ENCODE measurements at places on chromosomes 4 and X.

- no peaks in the 10 kb centered on the region for H3K36me3 ChIP-seq
- DNase-seq, result no peak
Measured at GRCh38 chr4:184028561-184029374, 123.7 kb downstream of the STOX2 start.

DNA sequence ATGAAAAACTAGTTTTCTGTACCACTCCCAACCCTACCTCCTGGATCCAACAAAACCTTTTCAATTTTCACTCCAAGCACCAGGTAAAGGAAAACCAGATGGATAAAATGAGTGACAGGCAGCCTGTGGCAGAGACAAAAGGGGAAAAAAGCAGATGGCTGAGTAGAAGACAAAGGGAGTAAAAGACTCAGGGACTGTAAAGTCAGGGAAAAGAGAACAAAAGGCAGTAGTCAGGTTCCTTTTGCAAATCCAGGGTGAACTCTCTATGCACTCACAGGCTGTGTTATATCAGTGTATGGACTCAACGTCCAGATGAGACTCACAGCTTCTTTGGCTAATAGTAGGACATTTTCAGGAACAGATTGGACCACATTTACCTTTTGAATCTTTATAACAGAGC lies 54.2 kb downstream of the QRFPR start:
- DNase-seq, result no peak
- H3K4me1 ChIP-seq, result no peaks in the 10 kb centered on the region
- no peak overlapping the region for H3K4me3 ChIP-seq
- H3K36me3 ChIP-seq, result no peaks in the 10 kb centered on the region

DNA sequence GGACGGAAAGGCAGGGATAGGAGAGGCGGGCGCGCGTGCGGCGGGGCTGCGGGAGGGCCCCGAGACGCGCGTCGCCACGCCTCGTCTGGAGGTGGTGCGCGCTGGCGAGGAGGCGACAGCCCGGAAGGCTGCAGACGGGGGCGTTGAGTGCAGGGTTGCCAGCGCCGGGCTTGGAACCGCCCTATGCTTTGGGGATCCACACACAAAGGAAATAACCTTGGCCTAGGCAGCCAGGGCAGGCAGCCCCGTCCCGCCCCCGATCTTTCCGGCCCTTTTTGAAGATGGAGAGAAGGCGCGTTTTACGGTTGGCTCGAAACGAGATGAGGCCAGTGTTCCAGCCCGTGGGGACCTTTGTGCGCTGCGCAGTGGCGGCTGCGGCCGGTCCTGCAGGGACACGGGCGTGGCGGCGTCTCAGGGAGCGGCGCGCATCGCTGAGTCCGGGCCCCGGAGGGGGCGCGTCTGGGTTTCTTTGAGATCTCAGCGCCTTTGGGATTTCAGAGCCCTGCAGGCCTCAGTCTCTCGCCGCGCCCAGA lies 50.8 kb upstream of the TRIM2 start:
- DNase-seq, result no peak
- peak overlapping the region; percentile 91 for H3K27ac ChIP-seq
- H3K36me3 ChIP-seq, result no peaks in the 10 kb centered on the region
- H3K4me3 ChIP-seq, result peak overlapping the region; percentile 92
- H3K27me3 ChIP-seq, result peaks cover 22% of the 10 kb centered on the region

DNA sequence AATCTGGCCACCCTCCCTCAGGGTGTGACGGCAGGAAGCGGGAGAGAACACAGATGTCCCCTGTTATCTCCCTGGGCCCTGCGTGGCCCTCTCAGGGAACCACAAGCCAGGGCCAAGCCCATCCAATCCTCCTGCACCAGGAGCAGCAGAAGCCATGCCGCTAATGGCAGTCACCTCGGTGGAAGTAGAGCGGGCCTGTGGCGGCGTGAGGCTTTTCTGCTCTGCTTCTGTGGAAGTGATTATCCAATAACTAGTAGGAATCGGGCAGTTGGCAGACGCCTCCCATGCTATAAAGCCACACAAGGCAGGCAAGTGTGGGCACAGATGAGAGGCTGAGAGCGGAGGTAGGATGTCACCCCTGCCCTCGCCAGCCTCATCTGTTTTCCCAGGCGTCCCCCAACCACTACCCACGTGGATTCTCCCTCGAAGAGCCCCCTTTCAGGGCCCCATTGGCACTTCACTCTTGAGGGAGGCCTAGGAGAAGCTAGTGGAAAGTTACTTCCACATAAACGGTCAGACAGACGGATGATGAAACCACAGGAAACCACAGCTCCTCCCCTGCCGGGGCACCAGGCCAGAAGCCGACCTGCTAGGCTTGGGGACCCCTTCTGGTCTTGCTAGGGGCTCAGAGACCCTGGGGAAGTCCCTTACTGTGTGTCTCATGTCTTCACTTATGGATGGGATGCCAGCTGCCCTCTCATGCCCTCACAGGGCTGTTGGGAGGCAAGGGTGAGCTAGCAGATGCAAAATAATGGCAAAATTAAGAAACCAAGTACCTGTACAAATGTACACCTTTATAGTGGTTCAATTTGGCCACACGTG lies 18.8 kb upstream of the TMSB4X start:
- no peaks in the 10 kb centered on the region for H3K27me3 ChIP-seq
- H3K27ac ChIP-seq, result peak overlapping the region; percentile 97
- H3K4me1 ChIP-seq, result peaks cover 23% of the 10 kb centered on the region
- H3K36me3 ChIP-seq, result no peaks in the 10 kb centered on the region

- H3K4me1 ChIP-seq, result no peaks in the 10 kb centered on the region
- H3K27me3 ChIP-seq, result no peaks in the 10 kb centered on the region
- no peak overlapping the region for H3K4me3 ChIP-seq
- H3K27ac ChIP-seq, result no peak overlapping the region
- no peak for DNase-seq
Measured at GRCh38 chr4:179441596-179441995, 1999.4 kb upstream of the AGA start.

DNA sequence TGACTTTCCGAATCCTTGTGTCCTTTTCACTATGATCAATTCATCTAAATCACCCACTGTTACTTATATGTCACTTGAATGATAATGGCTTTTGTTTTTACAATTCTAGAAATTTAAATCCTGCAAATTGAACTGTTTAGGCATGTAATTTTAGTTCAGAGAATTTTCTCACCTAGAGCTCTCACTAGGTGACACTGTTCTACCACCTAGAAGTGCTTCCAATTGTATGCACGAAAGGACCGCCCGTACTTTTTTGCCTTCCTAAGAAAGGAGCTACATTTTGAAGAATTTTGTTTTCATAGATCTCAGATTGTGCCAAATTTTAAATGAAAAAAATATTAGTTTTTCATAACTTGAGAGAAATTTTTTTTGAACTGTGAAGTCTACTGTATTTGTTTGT lies 481.6 kb upstream of the FSTL5 start:
- no peak overlapping the region for H3K27ac ChIP-seq
- H3K27me3 ChIP-seq, result no peaks in the 10 kb centered on the region
- H3K4me3 ChIP-seq, result no peak overlapping the region
- DNase-seq, result no peak
- no peaks in the 10 kb centered on the region for H3K36me3 ChIP-seq

GRCh38 chr4:77007358-77008230 lies 58.0 kb downstream of the SEPTIN11 start:
- H3K27ac ChIP-seq, result no peak overlapping the region
- peaks cover 10% of the 10 kb centered on the region for H3K4me1 ChIP-seq
- no peak overlapping the region for H3K4me3 ChIP-seq
- peaks cover 15% of the 10 kb centered on the region for H3K36me3 ChIP-seq

- no peaks in the 10 kb centered on the region for H3K4me1 ChIP-seq
- peaks cover 5% of the 10 kb centered on the region for H3K27me3 ChIP-seq
- no peaks in the 10 kb centered on the region for H3K36me3 ChIP-seq
- no peak overlapping the region for H3K4me3 ChIP-seq
- no peak for DNase-seq
Measured at GRCh38 chrX:12360383-12360782, 222.1 kb downstream of the FRMPD4 start.

GRCh38 chrX:119763836-119764387 lies 5.5 kb downstream of the SOWAHD start:
- H3K4me1 ChIP-seq, result peaks cover 21% of the 10 kb centered on the region
- no peaks in the 10 kb centered on the region for H3K27me3 ChIP-seq
- peaks cover 1% of the 10 kb centered on the region for H3K36me3 ChIP-seq
- no peak for DNase-seq
- no peak overlapping the region for H3K4me3 ChIP-seq

GRCh38 chrX:148872161-148872535 lies 371.7 kb downstream of the AFF2 start:
- H3K36me3 ChIP-seq, result no peaks in the 10 kb centered on the region
- no peaks in the 10 kb centered on the region for H3K27me3 ChIP-seq
- H3K4me3 ChIP-seq, result no peak overlapping the region

DNA sequence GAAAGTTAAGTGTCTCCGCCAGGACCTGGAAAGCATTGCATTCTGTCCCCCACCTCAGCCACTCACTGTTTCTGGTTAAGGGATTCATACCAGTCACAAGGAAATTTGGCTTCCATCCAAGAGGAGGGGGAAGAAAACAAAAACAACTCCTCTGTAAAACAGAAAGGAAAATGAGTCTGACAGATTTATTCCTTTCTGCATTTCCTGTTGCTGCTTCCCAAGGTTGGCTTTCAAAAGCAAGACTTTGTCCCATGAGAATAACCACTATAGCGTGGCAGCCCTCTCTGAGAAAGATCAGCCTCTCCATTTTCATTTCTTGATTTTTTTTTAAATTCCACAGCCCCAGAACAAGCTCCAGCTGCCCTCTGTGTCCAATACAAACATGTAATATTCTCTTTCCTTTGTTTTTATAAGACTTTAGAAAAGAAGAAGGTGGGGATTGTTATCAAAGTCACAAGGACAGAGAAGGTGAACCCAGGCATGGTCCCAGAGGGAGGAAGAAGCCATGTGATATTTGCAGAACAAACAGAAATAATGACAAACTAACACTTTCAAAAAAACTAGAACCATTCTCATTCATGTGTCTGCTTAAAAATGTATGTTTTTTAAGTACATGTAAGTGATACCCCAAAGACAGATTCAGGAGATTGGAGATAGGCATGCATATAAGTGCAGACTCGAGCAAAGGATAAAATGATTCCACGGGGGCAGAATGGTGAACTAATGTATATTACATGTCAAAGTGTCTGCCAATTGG lies 90.7 kb upstream of the DCLK2 start:
- DNase-seq, result no peak
- H3K36me3 ChIP-seq, result no peaks in the 10 kb centered on the region
- H3K4me3 ChIP-seq, result no peak overlapping the region
- H3K27ac ChIP-seq, result no peak overlapping the region
- H3K4me1 ChIP-seq, result peaks cover under 1% of the 10 kb centered on the region

DNA sequence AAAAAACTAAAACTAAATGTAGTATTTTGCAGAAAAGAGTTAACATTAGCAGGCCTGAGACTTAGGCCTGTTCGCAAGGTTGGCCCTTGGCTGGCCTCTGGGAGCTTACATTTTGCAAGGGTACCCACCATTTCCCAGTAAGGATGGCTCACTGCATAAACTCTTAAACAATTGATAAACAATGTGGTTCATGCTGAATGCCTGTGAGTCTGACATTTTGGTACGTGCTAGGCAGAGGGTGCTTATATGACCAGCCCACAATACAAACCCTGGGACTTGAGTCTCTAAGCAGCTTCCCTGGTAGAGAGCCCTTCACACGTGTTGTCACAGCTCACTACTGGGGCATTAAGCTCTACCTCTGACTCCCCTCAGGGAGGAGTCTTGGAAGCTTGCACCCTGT lies 7.4 kb downstream of the PRPS2 start:
- H3K36me3 ChIP-seq, result peaks cover 14% of the 10 kb centered on the region
- no peak overlapping the region for H3K27ac ChIP-seq
- peaks cover 2% of the 10 kb centered on the region for H3K4me1 ChIP-seq
- no peak for DNase-seq
- no peaks in the 10 kb centered on the region for H3K27me3 ChIP-seq

GRCh38 chr4:5192271-5192670 lies 141.0 kb downstream of the STK32B start:
- H3K4me1 ChIP-seq, result no peaks in the 10 kb centered on the region
- no peak for DNase-seq
- no peaks in the 10 kb centered on the region for H3K27me3 ChIP-seq
- H3K4me3 ChIP-seq, result no peak overlapping the region
- no peaks in the 10 kb centered on the region for H3K36me3 ChIP-seq

GRCh38 chrX:64265265-64265664 lies 34.9 kb upstream of the ASB12 start:
- DNase-seq, result no peak
- H3K4me3 ChIP-seq, result no peak overlapping the region
- no peak overlapping the region for H3K27ac ChIP-seq
- no peaks in the 10 kb centered on the region for H3K4me1 ChIP-seq

- no peaks in the 10 kb centered on the region for H3K4me1 ChIP-seq
- H3K36me3 ChIP-seq, result no peaks in the 10 kb centered on the region
- no peak overlapping the region for H3K27ac ChIP-seq
- DNase-seq, result no peak
- H3K27me3 ChIP-seq, result no peaks in the 10 kb centered on the region
Measured at GRCh38 chr4:46765465-46765864, 143.6 kb downstream of the COX7B2 start.

DNA sequence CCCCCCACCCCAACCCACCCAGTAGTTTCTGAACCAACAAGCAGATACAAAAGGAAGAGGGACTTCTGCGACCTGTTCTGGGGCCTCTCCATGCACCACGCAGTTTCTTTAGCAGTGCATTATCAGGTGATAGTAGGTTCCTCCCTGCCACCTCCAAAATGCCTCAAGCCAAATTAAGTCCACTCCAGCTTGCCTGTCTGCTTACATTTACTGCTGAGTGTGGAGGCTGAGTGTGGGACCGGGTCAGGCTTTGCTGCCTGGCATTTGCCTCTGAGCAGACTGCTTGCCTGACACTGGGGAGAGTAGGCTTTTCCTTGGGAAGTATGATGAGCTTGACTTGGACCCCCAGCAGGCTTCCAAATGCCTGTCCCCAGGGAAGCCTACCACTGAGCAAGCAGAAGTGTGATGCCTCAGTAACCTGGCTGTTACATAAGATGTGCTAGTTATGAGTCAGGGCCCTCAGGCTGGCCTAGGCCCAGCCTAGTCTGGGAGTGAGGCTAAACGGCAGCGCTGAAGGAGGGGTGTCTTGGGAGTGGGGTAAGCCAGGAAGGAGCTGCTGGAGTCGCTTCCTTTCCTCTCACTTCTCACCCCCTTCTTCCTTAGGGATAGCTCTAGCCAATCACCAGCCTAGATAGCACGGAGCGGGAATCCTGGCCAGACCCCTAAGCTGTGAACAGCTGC lies 9.0 kb downstream of the TSC22D3 start:
- DNase-seq, result no peak
- H3K36me3 ChIP-seq, result no peaks in the 10 kb centered on the region
- H3K27ac ChIP-seq, result no peak overlapping the region
- peaks cover 3% of the 10 kb centered on the region for H3K4me1 ChIP-seq
- H3K27me3 ChIP-seq, result no peaks in the 10 kb centered on the region

DNA sequence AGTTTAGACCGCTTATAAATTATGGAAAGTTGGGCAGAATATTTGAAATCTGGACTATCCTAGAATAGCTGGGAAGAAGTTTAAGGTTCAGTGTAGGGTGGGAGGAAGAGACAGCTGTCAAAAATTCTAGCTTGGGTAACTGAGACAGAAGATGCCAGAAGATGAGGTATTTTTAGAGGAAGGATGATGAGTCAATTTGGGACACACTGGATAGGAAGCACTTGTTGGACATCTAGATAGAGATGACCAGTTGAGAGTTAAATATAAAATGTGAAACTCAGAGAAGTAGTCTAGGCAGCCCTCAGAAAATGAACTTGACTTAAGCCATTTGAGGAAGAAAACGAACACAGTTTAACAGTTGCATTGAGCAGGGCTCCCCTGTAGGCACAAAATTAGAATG lies 137.9 kb upstream of the MAP9 start:
- DNase-seq, result no peak
- H3K27me3 ChIP-seq, result no peaks in the 10 kb centered on the region
- H3K36me3 ChIP-seq, result no peaks in the 10 kb centered on the region
- H3K27ac ChIP-seq, result no peak overlapping the region
- no peak overlapping the region for H3K4me3 ChIP-seq
- H3K4me1 ChIP-seq, result no peaks in the 10 kb centered on the region

- H3K27ac ChIP-seq, result no peak overlapping the region
- H3K36me3 ChIP-seq, result no peaks in the 10 kb centered on the region
- no peaks in the 10 kb centered on the region for H3K4me1 ChIP-seq
- H3K4me3 ChIP-seq, result no peak overlapping the region
- DNase-seq, result no peak
Measured at GRCh38 chrX:45435481-45435880, 234.8 kb upstream of the DIPK2B start.

Data from memory B cell (primary cell).